ENCODE measurements at places on chromosomes 6 and 20. TPM values are rescaled to one million over a fixed set of nuclear protein-coding genes. Genes with fewer than 3 reads are reported as not detected.

The KIAA1755 gene
- total RNA-seq, result 0.30 TPM

The SLC17A2 gene
- total RNA-seq, result not detected

DNA sequence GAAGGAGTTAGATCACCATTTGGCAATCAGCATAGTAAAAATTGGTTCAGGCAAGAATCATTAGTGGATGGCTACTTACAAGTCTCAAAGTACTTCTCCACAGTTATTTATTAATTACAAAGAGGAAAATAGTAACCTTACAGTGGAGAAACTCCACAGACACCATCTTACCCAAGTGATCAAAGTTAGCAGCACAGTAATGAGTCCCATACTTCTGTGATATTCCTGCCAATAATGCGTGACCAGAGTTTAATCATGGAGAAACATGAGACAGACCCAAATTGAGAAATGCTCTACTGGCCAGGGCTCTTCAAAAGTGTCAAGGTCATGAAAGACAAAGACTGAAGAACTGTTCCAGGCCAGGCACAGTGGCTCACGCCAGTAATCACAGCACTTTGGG, 9.5 kb downstream of the TBC1D7 start:
- no peak for DNase-seq
- H3K4me3 ChIP-seq, result no peak overlapping the region
- H3K27me3 ChIP-seq, result no peaks in the 10 kb centered on the region
- H3K4me1 ChIP-seq, result no peaks in the 10 kb centered on the region
- peaks cover 7% of the 10 kb centered on the region for H3K36me3 ChIP-seq

The OR12D3 gene
- not detected for total RNA-seq

The DTD1 gene
- total RNA-seq, result 62.8 TPM

DNA sequence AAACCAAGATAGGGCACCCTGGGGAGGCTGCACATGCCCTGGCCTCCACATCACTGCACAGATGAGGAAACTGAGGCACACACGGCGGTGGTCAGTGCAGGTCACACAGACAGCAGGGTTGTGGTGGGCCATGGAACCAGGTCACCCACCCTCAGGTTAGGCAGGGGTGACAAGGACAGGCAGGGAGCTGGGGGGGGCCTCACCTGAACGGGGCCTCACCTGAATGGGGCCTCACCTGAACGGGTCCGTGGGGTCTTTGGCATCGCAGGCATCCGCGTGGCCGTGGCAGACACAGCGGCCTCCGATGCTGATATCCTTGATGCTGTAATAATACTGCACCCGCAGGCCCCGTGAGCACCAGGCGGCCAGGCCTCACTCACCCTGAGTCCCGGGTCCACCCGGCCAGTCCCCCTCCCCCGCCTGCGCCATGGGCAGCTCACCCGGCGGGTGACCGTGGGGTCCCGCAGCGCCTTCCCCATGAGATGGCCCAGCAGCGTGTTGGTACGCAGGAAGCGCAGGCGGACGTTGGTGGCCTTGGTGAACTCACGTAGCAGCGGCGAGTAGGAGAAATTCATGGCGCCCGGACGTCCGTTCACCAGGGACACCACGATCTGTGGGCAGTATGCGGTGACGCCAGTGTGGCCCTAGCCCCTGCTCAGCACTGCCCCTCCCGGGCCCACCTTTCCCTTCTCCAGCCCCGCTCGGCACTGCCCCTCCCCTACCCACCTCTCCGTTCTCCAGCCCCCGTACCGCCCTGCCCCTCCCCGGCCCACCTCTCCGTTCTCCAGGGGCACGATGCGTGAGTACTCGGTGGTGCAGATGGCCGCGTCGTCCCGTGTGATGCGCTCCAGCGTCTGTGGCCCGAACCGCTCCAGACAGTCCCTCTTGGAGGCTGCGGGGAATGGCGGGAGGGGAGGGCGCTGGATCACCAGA, 15.4 kb downstream of the LAMA5 start:
- DNase-seq, result no peak
- peak overlapping the region; percentile 87 for H3K27ac ChIP-seq
- H3K4me1 ChIP-seq, result peaks cover 71% of the 10 kb centered on the region
- no peak overlapping the region for H3K4me3 ChIP-seq
- H3K36me3 ChIP-seq, result peaks cover 23% of the 10 kb centered on the region
- H3K27me3 ChIP-seq, result no peaks in the 10 kb centered on the region

The PAX1 gene
- not detected for total RNA-seq

GRCh38 chr6:39927159-39927558, 7.1 kb downstream of the MOCS1 start:
- no peaks in the 10 kb centered on the region for H3K36me3 ChIP-seq
- H3K27me3 ChIP-seq, result peaks cover 63% of the 10 kb centered on the region
- H3K27ac ChIP-seq, result no peak overlapping the region

DNA sequence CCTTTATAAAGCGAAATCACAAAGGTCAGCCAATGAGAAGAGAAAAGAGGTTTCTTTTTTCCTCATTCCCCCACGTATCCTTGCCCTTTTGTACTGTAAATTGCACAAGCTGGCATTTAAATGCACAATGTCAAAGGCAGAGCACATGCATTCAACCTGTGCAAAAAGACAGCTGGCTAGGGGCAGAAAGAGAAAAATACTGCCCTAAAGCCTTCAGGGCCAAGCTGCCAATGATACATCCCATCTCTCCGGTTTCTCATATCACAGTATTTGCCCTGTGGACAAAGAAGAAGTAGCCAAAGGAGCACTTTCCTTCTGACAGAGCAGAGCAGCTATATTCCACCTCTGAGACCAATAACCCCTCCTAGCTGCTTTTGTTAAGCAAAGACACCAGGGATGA, 219.2 kb downstream of the TRDN start:
- no peak overlapping the region for H3K4me3 ChIP-seq
- no peak for DNase-seq
- no peak overlapping the region for H3K27ac ChIP-seq
- no peaks in the 10 kb centered on the region for H3K4me1 ChIP-seq

DNA sequence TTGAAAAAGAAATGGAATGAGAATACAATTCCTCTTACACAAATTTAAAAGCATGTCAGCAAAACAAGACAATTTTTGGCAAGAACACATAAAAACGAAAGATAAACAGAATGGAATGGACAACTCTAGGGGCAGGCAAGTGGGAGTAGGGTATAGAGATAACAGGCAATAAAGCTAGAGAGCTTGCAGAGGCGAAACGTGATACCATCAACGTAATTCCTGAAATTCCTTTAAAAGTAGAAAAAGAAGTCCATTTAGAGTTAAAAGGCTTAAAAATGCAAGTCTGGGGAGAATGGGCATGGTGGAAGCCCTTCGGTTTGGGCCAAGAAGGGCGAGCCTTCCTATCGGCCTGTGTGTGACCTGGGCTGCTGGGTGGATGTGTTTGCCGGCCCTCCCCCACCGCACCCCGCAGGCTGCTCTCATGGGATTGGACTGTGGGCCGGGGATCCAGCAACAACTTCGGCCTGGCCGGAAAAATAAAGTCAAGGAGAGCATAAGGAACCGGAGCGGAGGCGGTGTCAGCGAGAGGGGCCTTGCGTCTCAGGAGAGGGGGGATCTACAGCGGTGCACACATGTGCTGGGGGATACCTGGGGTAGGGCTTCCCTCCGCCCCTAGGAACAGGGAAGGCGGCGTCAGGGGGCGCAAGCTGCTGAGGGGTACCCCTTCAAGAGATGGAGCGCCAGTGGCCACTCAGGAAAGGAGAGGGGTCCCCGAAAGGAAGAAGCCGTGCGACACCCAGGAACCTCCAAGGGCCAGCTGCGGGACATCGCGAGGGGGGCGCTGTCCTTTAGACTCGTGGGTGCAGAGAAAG, 4.1 kb downstream of the TMEM239 start:
- no peak overlapping the region for H3K27ac ChIP-seq
- H3K4me1 ChIP-seq, result peaks cover 6% of the 10 kb centered on the region
- no peaks in the 10 kb centered on the region for H3K36me3 ChIP-seq
- no peak for DNase-seq
- no peaks in the 10 kb centered on the region for H3K27me3 ChIP-seq

DNA sequence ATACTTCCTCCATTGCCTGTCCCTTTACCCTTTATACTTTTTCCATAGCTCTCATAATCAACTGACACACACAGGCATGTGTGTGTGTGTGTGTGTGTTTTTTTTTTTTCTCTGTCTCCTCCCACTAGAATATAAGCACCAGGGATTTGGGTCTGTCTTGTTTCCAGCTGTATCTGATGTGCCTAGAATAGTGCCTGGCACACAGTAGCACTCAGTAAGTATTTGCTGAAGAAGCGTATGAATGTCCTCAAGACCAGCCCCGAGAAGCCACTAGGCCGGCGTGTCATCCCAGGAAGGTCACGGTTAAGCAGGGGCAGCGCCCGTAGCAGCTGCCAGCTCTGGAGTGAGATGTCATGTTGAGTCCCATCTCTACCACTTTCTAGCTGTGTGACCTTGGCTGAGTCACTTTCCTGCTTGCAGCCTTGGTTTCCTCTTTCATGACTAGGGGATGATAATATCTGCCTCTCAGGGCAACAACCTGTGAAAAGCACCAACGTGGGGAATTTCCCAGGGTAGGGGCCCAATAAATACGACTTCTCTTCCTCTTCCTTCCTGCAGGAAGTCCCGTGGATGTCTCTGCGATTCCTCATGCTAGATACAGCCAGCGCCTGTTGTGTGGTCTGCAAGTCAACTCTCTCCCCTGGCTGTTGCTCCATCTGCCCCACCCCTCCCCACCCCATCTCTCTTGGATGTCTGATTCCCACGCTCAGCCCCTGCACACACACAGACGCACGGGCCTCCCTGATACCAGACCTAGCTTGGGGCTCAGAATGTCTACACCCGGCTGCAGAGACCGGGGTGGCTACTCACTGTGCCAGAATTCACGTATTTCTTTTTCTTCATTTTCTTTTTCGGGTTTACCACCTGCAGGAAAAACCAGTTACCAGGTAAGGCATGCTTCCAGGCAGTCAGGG, 58.1 kb downstream of the RAB44 start:
- H3K4me3 ChIP-seq, result no peak overlapping the region
- DNase-seq, result no peak
- no peaks in the 10 kb centered on the region for H3K36me3 ChIP-seq
- peaks cover 57% of the 10 kb centered on the region for H3K4me1 ChIP-seq
- no peaks in the 10 kb centered on the region for H3K27me3 ChIP-seq
- H3K27ac ChIP-seq, result no peak overlapping the region

The TFAP2A gene
- 37.0 TPM for total RNA-seq

GRCh38 chr6:470901-471448, 79.4 kb downstream of the IRF4 start:
- no peak overlapping the region for H3K27ac ChIP-seq
- H3K4me3 ChIP-seq, result no peak overlapping the region
- H3K4me1 ChIP-seq, result no peaks in the 10 kb centered on the region
- no peak for DNase-seq
- H3K36me3 ChIP-seq, result no peaks in the 10 kb centered on the region

GRCh38 chr6:17653198-17653882, 53.2 kb downstream of the FAM8A1 start:
- DNase-seq, result no peak
- no peaks in the 10 kb centered on the region for H3K27me3 ChIP-seq
- no peak overlapping the region for H3K27ac ChIP-seq
- H3K4me3 ChIP-seq, result no peak overlapping the region
- peaks cover 50% of the 10 kb centered on the region for H3K36me3 ChIP-seq

GRCh38 chr6:14673201-14673600, 555.6 kb downstream of the CD83 start:
- no peak overlapping the region for H3K4me3 ChIP-seq
- DNase-seq, result no peak
- H3K4me1 ChIP-seq, result peaks cover 13% of the 10 kb centered on the region
- H3K27ac ChIP-seq, result no peak overlapping the region

GRCh38 chr6:158911746-158912480, 88.1 kb downstream of the RSPH3 start:
- H3K27ac ChIP-seq, result peak overlapping the region; percentile 97
- DNase-seq, result peak; percentile 68
- no peak overlapping the region for H3K4me3 ChIP-seq
- H3K27me3 ChIP-seq, result no peaks in the 10 kb centered on the region

The SPTLC3 gene
- total RNA-seq, result 8.5 TPM

GRCh38 chr6:28953585-28954258, 29.9 kb upstream of the TRIM27 start:
- peak; percentile 37 for DNase-seq
- no peaks in the 10 kb centered on the region for H3K36me3 ChIP-seq
- peaks cover 28% of the 10 kb centered on the region for H3K4me1 ChIP-seq
- H3K27ac ChIP-seq, result peak overlapping the region; percentile 41
- no peaks in the 10 kb centered on the region for H3K27me3 ChIP-seq

The TRAM2 gene
- 40.9 TPM for total RNA-seq

DNA sequence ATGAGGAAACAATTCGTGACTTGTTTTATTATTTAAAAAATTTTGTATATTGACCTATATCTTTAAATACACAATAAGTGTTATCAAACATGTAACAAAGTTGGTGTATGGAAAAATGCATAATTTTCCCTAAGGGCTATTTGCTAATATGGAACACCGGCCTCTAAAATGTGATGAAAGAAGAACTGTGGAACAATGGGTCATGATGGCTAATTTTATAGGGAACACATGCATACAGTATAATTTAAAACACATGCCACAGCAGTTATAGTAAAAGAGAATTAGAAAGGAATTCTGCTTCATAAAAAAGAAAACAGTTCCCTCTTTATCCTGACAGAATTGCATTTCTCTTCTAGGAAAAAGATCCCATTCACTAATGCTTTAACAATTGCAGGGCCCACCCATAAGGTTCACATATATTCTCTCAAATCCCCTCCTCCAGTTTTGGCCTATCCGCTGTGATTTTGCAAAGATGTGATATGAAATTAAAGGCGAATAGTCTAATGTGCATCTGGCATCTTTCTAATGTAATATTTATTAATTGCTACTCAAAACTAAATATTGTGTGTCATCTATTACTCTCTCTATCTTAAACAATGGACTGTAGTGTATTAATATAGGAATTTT, 628.1 kb upstream of the CITED2 start:
- DNase-seq, result no peak
- H3K4me3 ChIP-seq, result no peak overlapping the region
- no peaks in the 10 kb centered on the region for H3K27me3 ChIP-seq
- no peaks in the 10 kb centered on the region for H3K36me3 ChIP-seq
- no peaks in the 10 kb centered on the region for H3K4me1 ChIP-seq

DNA sequence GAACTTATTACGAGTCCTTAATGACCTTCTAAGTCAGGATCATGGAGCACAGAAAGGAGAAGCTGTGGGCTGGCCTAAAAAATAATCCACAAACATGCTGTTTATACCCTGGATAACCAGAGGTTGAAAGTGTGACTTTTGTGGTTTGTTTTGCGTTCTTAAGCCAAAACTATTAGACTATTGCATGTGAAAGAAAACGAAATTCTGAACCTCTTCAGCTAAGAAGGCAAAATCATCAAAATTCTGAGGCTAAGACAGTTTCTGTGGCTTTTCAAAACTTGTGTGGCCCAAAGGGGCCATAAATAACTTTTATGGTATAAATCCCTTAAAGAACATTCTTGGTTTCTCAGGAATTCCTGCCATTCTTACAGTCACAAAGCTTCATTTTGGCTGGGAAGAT, 251.0 kb downstream of the UST start:
- no peaks in the 10 kb centered on the region for H3K27me3 ChIP-seq
- no peak for DNase-seq
- H3K4me3 ChIP-seq, result no peak overlapping the region

GRCh38 chr6:40874495-40874894, 164.5 kb downstream of the UNC5CL start:
- no peak for DNase-seq
- H3K27me3 ChIP-seq, result peaks cover 69% of the 10 kb centered on the region
- H3K4me3 ChIP-seq, result no peak overlapping the region
- H3K27ac ChIP-seq, result no peak overlapping the region

The ILRUN gene
- 57.8 TPM for total RNA-seq

The KCNB1 gene
- total RNA-seq, result not detected

- H3K4me1 ChIP-seq, result peaks cover 90% of the 10 kb centered on the region
- H3K36me3 ChIP-seq, result no peaks in the 10 kb centered on the region
- no peak overlapping the region for H3K4me3 ChIP-seq
- H3K27ac ChIP-seq, result peak overlapping the region; percentile 99
These were observed 108.5 kb upstream of the ARMC2 start for GRCh38 chr6:108739496-108740330.
